Stimulated activated CD4-positive, alpha-beta T cell treated with anti-CD3 and anti-CD28 coated beads, Interleukin-15, amount 100 ng/mL, for 48 hours (primary cell): ENCODE measurements at places on chromosomes 6 and 20.

DNA sequence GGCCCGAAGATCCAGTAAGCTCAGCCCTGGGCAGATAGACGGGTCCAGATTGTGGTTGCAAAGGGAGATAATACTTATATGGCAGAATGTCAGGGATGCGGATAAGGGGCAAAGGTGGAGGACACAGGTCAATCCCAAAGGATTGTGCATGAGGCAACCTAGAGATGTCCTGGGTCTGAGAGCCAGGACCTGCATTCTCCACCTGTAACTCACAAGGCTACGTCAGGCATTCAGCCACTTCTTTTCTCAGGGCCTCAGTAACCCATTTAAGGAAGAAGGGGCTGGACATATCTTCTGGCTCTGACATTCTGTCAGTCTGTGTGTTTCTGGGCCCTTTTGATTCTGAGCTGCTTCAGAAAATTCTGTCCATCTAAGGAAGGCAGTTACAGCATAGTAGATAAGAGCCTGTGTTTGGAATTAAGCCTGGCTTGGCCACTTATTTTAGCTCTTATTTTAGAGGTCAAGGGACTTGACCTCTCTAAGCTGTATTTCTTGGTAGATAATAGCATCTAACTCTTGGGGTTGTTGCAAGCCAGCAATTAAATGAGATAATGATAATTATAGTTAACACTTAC, 40.2 kb downstream of the CNBD2 start:
- no peak for DNase-seq

DNA sequence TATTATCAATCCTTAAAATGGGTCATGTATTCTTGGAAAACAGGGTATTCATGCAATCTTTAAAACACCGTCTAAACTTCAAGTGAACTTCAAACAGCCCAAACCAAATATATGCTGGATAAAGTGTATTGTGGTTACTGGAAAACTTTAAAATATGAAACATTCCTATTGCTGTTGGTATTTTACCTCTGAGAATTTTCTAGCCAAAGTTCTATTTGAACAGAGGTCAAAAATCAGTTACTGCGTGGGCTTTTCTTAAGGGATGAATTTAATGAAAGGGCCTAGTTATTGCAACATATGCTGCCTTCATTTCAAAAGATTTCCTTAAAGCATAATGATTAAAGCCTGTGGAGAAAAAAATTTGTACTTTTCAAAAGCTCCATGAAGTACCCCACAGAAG, 436.0 kb downstream of the PLCB1 start:
- no peak for DNase-seq

- DNase-seq = no peak
These were observed 18.6 kb downstream of the UCKL1 start for GRCh38 chr20:63937596-63937995.

DNA sequence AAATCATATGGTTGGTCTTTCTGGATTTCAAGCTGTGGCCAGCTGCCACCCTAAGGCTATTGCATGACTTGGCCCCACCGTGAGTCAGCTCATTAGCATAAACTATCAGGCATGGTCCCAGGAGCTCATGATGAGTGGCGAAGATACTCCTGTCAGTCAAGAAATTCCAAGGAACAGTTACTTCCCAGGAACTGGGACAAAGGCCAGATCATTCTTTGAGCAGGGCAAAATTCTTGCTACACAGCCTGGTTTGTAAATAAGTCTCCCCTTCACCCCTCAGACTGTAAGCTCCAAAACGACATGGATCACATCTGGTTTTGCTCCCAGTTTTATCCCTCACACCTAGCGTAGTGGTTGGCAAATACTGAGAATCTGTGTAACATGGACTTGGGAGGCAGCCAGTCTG, 33.0 kb upstream of the KIAA1586 start:
- DNase-seq = no peak

DNA sequence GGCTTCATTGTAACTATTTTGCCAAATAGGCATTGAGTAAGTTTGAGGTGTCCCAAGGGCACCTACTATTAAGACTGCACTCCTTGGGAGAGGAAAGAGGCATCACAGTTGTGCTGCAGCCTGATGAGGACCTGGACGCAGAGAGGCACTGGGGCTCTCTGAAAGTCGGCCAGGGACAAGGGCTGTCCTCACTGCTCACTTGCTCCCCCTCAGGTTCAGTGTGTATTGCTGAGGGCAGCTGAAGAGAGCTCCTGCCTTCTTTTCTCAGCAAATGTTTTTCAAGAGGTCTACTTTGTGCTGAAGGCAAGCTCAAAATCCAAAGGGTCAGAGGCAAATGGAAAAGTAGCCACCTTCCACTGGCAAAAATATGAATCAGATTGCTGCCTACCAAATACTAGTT, 331.8 kb downstream of the RIMS1 start:
- DNase-seq = no peak

- no peak for DNase-seq
These were observed 78.7 kb downstream of the SGK1 start for GRCh38 chr6:134238960-134239795.

DNA sequence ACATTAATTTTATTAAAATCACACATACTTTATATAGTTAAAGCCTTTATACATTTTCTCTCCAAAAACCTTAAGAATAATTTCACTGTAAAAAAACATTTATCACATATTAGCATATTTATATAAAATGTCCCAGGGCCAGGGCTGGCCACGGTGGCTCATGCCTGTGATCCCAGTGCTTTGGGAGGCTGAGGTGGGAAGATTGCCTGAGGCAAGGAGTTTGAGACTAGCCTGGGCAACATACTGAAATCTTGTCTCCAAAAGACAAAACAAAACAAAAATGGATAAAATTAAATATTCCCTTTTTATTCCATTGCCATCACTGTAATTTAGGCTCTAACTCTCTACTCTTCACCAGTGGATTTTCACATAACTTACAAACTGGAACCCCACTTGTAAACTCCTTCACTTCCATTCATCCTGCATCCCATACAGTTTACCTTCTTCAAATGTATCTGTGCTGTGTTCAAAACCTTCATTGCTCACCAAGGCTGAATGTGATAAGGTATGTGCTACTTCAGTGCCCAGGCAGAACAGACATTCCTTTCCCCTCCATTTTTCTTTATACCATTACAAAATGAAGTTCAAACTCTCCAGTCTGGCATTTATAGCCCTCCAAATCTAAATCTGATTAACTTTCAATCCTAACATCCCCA, 42.9 kb upstream of the PIM1 start:
- DNase-seq = no peak

- DNase-seq = peak; percentile 77
These were observed 47.8 kb upstream of the GATA5 start for GRCh38 chr20:62523473-62524203.

GRCh38 chr20:19375801-19376200, 163.4 kb downstream of the SLC24A3 start:
- DNase-seq = no peak

GRCh38 chr6:4420160-4420865, 284.9 kb upstream of the ECI2 start:
- no peak for DNase-seq

GRCh38 chr6:168031411-168031971, 34.0 kb downstream of the KIF25 start:
- DNase-seq = no peak

DNA sequence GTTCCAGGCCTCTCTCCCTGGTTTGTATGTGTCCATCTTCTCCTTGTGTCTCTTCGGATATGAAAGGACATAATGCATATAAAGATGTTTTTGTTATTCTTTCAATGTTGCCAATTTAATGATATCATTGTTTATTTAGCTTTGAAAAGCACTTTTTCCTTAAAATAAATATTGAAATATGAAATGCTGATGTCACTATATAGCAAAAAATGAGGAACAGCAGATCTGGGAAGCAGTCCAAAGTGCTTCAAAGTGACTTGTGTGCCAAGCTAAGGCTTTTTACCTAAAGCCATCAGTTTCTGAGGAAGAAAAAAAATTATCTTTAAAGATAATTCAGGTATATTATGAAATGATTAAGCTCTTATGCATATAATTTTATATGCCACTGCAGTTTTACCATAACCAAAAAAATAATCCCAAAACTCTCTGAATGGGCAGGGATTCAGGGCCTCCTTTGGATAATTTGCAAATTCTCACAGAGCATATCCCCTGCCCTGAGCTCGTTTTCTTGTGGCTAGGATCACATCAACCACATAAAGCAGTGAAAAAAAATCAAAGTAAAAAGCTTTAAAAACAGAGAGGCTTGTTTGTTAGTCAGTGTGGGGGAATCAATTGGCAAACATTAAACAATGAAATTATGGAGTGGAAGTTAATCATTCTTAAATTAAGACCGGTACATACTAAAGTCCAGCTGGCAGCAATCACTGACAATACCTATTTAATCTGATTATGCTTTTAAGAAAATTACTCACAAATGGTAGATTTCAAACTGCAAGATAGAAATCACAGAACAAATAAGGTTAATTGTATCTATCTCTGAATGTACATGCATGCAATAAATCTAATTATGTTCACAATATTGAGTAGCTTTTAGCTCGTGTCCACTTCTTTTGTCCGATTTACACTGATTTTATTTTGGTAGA, 1027.9 kb upstream of the ADGRB3 start:
- no peak for DNase-seq

- DNase-seq = no peak
These were observed 235.1 kb downstream of the ZFAND3 start for GRCh38 chr6:38054527-38055202.

GRCh38 chr20:62812907-62813200, 4.0 kb upstream of the COL9A3 start:
- DNase-seq = no peak

DNA sequence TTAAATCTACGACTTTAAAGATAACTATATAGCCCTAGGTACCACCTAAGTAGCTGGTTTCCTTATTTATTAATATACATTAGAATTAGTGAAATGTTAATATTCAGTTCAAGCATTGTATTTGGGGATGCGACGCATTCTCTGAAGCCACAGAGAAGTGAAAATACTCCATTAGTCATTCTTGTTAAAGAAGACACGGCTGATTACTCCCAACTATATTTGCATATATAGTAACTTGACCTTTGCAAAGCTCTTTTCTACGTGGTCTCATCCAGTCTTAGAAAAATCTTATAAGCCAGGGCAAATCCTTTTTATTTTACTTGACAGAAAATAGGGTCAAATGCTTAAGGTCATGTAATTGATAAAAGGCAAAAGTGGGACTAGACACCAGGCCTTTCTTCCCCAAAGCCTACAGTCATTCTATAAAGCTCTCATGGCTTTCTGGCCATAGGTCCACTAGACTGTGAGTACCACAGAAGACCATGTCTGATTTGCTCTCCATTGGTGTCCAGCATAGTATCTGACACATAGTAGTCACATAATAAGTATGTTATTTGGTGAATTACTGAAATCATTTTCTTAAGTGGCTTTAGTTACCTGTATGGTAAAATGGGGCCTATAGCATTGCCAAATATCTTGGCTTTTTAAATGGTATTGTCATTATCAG, 11.3 kb downstream of the ZHX3 start:
- DNase-seq = no peak

- DNase-seq = no peak
These were observed 237.1 kb downstream of the ANKRD60 start for GRCh38 chr20:57991211-57991881.

GRCh38 chr20:16459019-16459700, 114.1 kb downstream of the KIF16B start:
- DNase-seq = no peak

- DNase-seq = no peak
These were observed at the start of gene TEAD3 for GRCh38 chr6:35496841-35497570. Gene TEAD3 (minus strand): TSS chr6:35497079.

- no peak for DNase-seq
These were observed 30.0 kb upstream of the TMEM14A start for GRCh38 chr6:52640916-52641315.

DNA sequence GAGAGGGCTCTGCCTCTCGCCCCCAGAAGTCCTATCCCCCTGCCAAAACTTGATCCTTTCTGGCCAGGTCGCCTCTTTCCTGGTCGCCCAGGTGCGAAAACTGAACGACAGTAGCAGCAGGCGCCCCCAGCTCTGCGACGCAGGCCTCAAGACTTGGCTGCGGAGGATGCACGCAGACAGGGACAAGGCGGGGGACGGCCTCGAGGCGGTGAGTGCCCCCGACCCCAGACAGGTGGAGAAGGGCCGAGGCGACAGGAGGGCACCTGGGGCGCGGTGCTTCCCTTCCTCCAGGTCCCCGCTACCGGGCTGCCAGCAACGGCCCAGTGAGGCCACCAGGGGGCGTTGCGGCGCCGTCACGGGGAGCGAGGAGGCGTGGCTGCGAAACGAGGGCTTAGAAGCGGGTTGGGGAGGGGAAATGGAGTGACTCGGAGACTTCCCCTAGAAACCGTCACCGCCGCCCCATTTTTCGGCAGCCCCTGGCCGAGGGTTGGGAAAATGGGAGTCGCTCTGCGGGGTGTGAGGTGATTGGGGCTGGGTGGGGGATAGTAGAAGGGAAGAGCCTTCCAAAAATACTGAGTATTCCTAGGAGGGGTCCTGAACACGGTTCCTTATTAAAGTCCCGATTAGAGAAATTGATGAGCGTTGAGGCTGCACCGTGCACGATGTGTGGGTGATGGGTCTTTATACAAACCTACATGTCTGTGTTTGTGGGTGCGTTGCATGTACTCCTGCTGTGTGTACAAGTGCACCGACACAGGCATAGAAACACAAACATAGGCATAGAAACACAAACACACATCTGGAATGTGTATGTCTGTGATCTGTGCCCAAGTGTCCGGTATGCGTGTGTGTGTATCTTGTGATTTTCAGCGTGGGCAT, 44.6 kb downstream of the ARHGAP40 start:
- DNase-seq = peak; percentile 83

DNA sequence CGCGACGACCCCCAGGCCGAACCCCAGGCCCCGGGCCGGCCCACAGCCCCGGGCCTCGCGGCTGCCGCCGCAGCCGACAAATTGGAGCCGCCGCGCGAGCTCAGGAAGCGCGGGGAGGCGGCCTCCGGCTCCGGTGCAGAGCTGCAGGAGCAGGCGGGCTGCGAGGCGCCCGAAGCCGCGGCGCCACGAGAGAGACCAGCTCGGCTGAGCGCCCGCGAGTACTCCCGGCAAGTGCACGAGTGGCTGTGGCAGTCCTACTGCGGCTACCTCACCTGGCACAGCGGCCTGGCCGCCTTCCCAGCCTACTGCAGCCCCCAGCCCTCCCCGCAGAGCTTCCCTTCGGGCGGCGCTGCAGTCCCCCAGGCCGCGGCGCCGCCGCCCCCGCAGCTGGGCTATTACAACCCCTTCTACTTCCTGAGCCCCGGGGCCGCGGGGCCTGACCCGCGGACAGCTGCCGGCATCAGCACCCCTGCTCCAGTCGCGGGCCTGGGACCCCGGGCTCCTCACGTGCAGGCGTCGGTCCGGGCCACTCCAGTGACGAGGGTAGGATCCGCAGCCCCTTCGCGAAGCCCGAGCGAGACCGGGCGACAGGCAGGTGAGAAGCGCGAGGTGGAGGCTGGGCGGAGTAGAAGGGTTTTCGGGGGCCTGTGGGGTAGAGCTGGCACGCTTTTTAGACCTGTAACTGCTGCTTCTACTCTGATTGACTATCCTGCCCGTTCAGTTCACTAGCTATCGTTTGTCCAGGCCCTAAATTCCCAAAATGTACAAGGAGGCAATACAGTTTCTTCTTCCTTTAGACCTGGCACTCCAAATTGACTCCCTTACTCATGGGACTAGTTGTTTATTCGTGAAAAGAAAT, 654 bp downstream of the FAM8A1 start:
- DNase-seq = peak; percentile 18

GRCh38 chr6:125948455-125948854, 8.1 kb upstream of the HINT3 start:
- DNase-seq = no peak
